ENCODE measurements at places on chromosomes 7 and 10.

DNA sequence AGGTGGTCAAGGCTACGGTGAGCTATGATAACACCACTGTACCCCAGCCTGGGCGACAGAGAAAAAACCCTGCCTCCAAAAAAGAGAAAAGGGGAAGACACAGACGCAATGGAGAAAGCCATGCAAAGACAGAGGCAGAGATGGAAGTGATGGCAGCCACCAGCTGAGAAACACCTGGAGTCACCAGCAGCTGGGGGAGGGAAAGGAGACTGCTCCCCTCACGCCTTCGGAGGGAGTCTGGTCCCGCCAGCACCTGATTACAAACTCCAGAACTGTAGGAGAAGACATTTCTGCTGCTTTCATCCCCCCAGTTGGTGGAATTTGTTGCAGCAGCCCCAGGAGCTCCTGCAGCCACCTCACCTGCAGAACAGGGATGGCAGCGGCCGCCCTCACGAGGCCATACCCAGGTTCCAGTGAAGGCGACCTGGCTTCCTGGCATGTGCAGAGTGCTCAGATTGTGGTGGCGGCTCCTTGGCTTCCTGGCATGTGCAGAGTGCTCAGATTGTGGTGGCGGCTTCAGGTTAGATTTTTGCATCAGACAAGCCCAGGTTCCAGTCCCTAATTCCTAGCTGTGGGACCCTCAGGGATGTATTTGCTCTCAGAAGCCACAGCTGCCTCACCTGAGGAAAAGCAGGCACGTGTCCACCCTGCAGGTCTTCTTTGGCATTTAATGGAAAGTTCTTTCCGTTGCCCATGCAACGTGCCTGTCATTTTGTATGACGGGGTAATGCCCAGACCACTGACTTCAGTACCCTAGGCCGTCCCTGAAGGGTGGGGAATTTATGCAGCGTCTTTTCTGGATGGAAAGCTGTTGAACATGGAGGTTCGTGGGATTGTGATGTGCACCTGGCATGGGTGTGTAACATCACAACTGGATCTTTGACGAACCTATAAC, 182.9 kb downstream of the EBF3 start:
- DNase-seq, result no peak

GRCh38 chr10:61125560-61126170, 181.7 kb upstream of the RHOBTB1 start:
- DNase-seq, result no peak

GRCh38 chr7:92336662-92337340, 91.0 kb downstream of the ANKIB1 start:
- DNase-seq, result no peak

DNA sequence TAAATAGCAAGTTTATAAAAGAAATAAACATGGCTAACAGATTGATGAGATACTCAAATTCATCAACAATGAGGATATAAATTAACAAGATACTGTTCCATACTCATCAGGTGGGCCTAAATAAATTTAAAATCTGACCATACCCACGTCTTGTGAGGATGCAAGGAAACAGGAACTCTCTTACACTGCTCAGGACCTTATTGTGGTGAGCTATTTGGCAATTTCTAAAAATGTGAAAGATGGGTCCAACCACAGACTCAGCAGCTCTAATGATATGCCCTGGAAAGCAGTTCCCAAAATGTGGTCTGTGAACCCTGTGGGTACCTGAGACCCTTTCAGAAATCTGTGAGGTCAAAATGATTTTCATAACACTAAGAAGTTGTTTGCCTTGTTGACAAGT, 21.5 kb downstream of the RPP38 start:
- DNase-seq, result no peak

DNA sequence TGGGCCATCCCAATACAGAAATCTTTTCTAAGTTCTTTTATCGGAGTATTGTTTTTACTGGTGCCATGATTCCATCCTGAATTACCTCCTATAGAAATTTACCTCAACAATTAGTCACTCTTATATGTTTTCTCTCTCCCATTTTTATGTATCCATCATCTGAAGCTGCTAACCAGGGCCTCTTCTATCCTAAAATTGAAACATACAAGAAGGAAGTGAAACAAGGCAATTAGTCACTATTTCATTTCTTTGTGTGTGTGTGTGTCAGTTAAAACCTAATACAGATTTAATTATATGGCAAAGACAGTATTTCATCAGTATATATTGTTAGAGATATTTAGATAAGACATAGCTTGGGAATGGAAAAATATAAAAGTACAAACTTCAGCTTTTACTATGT, 148.4 kb upstream of the AHR start:
- DNase-seq, result no peak

DNA sequence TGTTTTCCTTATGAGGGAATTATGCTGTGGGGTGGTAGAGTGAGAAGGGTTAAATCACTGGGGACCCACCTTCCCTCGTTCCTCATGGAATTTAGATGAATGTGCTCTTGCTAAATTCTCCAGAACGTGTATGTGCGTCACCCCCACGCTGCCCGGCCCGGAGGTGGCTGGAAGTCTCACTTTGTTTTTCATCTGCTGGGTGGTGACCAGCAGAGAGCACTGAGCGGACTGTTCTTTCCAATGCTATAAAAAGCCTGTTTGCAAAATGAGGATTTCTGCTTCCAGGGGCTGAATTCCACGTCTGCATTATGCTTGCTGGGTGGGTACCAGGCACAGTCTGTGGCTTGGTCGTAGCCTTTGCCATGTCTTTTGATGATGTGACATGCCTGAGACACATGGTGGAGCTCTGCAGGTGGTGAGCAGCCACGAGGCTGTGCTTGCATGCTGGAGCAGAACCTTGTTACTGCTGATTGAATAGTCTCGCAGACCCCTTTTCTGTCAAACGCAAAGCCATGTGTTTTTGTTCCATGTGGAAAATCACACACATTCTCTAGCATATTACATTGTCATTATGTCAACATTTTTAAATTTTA, 31.9 kb upstream of the INSYN2A start:
- DNase-seq, result no peak

DNA sequence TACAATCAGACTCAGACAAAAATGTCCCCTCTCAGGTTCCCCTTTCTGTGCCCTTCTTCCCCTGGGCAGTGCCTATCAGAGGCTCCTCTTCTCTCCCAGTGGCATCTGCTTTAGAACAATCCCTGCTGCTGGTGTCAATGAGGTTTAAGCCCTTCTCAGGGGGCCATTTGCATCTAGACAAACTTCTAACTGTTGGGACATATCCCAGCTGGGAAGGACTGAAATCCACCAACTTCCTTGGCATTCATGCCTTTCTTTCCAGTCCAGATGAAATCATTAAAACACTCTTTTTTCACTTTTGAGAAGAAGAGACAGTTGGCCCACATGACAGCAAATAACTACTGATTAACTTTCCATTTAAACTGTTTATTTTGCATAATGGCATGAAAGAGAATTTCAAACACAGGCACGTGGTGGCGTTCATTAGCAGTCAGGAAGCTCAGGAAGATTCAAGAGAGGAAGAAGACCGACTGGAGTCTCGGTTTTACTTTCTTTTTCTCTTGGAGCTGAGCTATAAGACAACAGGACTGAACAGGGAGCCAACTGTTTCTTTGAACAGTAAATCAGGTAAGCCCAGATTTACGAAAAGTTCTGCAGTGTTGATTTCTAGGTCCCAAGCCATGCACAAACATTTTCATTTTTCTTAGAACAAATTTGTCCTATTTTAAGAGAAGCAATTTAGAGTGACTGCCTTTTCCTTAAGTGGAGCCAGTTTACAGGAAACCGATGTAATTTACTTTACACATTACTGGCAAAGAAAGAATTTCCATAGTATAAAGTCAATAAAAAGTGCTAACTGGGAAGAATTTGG, at the start of gene GIMAP2:
GIMAP2 (plus strand) TSS at position 488 of the 811 bp plus-strand sequence. CDS start 1,354 bp downstream, outside the sequence.
- DNase-seq, result no peak

DNA sequence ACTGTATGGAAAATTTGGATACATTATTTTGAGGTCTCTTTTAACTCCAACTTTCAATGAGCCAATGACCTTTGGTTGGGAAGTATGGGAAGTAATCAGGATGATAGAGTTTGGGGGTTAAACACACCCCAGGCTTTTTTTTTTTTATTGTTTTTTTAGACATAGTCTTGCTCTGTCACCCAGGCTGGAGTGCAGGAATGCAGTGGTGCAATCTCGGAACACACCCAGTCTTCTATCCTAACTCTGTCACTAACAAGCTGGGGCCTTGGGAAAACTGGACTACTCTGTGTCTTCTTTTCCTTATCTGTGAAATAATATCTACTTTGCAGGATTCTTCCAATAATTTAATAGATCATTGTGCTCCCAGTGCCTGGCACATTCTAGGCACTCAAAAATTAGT, 37.6 kb upstream of the AGBL3 start:
- DNase-seq, result no peak

GRCh38 chr7:28276298-28276697, 95.7 kb upstream of the JAZF1 start:
- no peak for DNase-seq

- DNase-seq, result no peak
Observed at GRCh38 chr10:82721831-82722230, 846.8 kb downstream of the NRG3 start.

GRCh38 chr7:13991791-13992595, 2.5 kb upstream of the ETV1 start:
- DNase-seq, result no peak

GRCh38 chr10:95542330-95542729, 18.8 kb downstream of the SORBS1 start:
- no peak for DNase-seq

DNA sequence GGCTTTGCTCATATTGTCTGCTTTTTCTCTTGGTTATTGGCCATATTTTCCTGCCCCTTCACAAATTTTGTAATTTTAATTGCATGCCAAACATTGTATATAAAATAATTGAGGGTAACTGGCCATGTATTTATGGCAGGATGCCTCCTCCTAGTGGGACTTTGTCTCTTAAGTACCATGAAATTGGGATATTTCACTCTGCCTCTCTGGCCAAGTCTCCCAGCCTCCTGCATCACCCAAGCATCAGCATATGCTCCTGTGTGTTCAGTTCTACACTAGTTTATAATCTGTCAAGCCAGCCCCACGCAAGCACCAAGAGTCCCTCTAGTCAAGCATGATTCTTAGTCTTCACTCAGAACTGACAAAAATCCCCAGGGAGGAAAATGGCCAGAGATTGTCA, 44.2 kb upstream of the FHIP2A start:
- DNase-seq, result no peak

GRCh38 chr7:29304756-29305155, 110.2 kb downstream of the CHN2 start:
- no peak for DNase-seq

DNA sequence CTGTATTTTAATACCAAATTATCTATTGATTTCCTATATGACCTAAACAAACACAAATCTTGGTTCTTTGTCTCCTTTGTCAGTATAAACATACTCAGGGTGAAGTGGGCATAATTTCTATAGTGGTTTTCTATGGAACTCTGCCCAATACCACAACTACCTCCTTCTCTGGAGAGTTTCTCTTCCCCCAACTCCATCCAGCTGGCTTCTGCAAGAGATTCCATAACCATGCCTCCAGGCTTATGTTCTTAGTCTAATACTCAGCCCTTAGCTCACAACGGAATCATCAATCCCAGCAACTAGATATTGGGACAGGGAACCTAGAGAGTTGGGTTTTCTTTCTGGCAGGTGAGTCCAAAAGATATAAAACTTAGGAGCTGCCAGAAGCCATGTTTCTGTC, 127.3 kb downstream of the TRIL start:
- no peak for DNase-seq

GRCh38 chr10:73247509-73248258, 629 bp upstream of the DNAJC9 start:
- DNase-seq, result no peak

DNA sequence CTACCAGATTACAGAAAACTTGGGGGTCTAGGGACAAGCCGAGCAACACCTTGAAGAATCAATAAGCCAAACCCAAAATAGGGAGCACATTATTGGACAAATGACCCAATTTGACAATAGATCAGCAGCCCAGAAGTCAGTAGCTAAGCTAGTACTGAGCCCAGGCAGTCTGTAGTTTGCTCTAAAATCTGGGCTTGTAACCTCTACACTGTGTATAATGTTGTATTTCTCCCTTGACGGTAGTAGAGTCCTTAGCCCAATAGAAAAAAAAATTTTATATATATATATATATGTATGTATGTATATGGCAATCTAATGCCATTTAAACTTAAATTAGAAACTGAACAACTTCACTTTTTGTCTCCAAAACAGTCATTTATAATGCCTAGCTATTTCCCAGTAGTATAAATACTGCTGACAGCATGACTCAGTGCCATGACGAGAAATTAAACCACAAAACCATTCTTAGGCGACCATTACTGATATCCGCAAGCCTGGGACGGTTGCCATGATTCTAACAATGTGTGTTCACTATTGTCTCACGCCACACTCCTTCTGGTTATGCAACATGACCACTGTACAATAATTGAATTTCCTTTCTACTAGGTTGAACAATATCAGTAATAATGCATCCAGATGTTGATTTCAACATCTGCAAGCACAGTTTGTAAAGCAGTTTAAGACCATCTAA, 110.5 kb downstream of the IPMK start:
- DNase-seq, result peak; percentile 7

- DNase-seq, result no peak
Observed at GRCh38 chr7:30460246-30460633, 18.3 kb downstream of the NOD1 start.

DNA sequence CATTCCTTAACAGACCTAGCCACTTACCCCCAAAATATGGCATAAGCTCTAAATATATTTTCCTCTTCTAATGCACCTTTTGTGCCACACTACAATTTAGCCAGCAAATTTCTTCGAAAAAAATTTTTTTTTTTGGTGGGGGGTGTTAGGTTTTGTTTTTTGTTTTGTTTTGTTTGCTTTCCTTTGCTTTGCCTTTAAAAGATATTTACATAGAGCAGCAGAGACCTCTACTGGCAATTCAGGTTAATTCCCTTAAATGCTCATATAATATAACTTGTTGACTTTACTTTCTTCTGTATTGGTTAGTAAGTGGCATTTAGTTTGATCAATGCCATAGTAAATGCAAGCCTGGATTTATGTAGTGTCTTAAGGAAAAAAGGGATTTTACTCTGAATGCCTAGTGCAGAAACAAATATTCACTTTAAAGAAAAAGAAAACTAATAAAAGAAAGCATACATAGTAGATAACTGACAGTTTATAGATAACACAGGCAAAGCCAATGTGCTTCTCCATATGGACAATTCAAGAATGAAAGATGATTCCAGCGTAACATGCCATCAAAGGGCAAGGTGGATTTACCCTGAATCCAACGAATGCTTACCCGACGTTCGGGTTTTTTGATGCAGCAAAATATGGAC, 1250.6 kb downstream of the GATA3 start:
- DNase-seq, result no peak

DNA sequence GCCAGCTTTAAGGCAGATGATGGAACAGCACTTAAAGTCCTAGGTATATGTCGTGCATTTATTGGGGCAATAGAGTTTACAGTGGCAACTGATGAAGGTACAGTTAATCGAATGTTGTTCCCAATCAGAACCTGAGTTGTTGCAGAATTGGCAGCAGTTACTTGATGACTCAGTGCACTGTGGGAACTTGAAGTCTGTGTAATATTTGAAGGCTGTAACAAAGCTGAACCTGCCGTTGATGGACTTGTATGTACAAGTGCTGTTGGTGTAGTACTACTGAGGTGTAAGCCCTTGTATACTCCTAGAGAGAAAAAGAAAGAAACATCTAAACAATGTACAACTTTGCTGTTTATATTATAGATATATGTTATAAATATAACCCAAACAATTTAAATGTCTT, 75.3 kb downstream of the EPC1 start:
- no peak for DNase-seq

All from esophagus squamous epithelium (tissue), 5 donors.